Dermis microvascular lymphatic vessel endothelial cell (primary cell): ENCODE measurements at places on chromosomes 16 and 17. TPM values are rescaled to one million over a fixed set of nuclear protein-coding genes. Genes with fewer than 3 reads are reported as not detected.

The BICDL2 gene
- total RNA-seq, result not detected in 2 replicates

The SHCBP1 gene
- 8.0 and 16.8 TPM in 2 replicates for total RNA-seq

The PITPNC1 gene
- total RNA-seq, result 15.1 and 21.7 TPM in 2 replicates

The SBK1 gene
- under 0.01 and 0.13 TPM in 2 replicates for total RNA-seq

The MYH8 gene
- total RNA-seq, result not detected in 2 replicates

The GPR139 gene
- total RNA-seq, result not detected in 2 replicates

The CA7 gene
- total RNA-seq, result not detected in 2 replicates

The CDK5R1 gene
- total RNA-seq, result 1.3 and 1.6 TPM in 2 replicates

The CDC42EP4 gene
- 5.9 and 7.2 TPM in 2 replicates for total RNA-seq

The KRT36 gene
- total RNA-seq, result 0.38 TPM in 1 of 2 replicates, not detected in the other

The FZD2 gene
- 0.39 and 0.51 TPM in 2 replicates for total RNA-seq

The PRRT2 gene
- 0.25 TPM in 1 of 2 replicates, not detected in the other for total RNA-seq

The HSD17B2 gene
- 105 and 217 TPM in 2 replicates for total RNA-seq

The CENPT gene
- 14.5 and 20.0 TPM in 2 replicates for total RNA-seq

The PRSS33 gene
- total RNA-seq, result not detected in 2 replicates

The TRPV3 gene
- total RNA-seq, result 0.13 TPM in 1 of 2 replicates, not detected in the other

The DNAAF8 gene
- total RNA-seq, result 0.13 TPM in 2 replicates
